Lung microvascular endothelial cell (primary cell): ENCODE measurements at places on chromosomes 1 and 21. TPM values are rescaled to one million over a fixed set of nuclear protein-coding genes. Genes with fewer than 3 reads are reported as not detected.

Gene CCDC30
- total RNA-seq: 0.22 and 0.40 TPM in 2 replicates

Gene ZSWIM5
- 4.8 and 10.1 TPM in 2 replicates for total RNA-seq

Gene FCAMR
- total RNA-seq: not detected in 2 replicates

Gene HSPB7
- total RNA-seq: not detected in 2 replicates

Gene KRTAP12-2
- not detected in 2 replicates for total RNA-seq

Gene CLDN19
- not detected in 2 replicates for total RNA-seq

Gene OR2L3
- not detected in 2 replicates for total RNA-seq

Gene CR2
- not detected in 2 replicates for total RNA-seq

Gene OR2L13
- not detected in 2 replicates for total RNA-seq

Gene TAS1R1
- total RNA-seq: not detected in 2 replicates

Gene OR10K2
- not detected in 2 replicates for total RNA-seq

Gene ETV3L
- total RNA-seq: not detected in 2 replicates

Gene DEPDC1
- total RNA-seq: 1.8 and 7.6 TPM in 2 replicates

Gene PLEKHN1
- under 0.01 and 0.22 TPM in 2 replicates for total RNA-seq

Gene PERM1
- total RNA-seq: not detected in 2 replicates

Gene SLC45A3
- 20.3 and 64.7 TPM in 2 replicates for total RNA-seq

Gene F13B
- under 0.01 TPM in 1 of 2 replicates, not detected in the other for total RNA-seq

Gene DNAJC6
- 2.8 and 7.7 TPM in 2 replicates for total RNA-seq

Gene IFFO2
- total RNA-seq: 4.6 and 7.4 TPM in 2 replicates

Gene KRTAP20-1
- total RNA-seq: not detected in 2 replicates

Gene SH2D2A
- under 0.01 TPM in 1 of 2 replicates, not detected in the other for total RNA-seq

Gene RGS18
- not detected in 2 replicates for total RNA-seq

Gene LMX1A
- total RNA-seq: not detected in 2 replicates

Gene DPT
- total RNA-seq: not detected in 2 replicates

Gene PDXK
- 20.7 and 23.6 TPM in 2 replicates for total RNA-seq

Gene SETDB1
- total RNA-seq: 21.1 and 28.6 TPM in 2 replicates

Gene KLHL17
- total RNA-seq: 2.2 and 3.6 TPM in 2 replicates

Gene CNIH3
- total RNA-seq: 1.3 and 1.8 TPM in 2 replicates
